NCI-H460 (cell line): ENCODE measurements at places on chromosomes 6 and 20. TPM values are rescaled to one million over a fixed set of nuclear protein-coding genes. Genes with fewer than 3 reads are reported as not detected.

The RPS18 gene
- 4,945 and 5,414 TPM in 2 replicates for total RNA-seq

The OXT gene
- not detected in 2 replicates for total RNA-seq

The SIRPB1 gene
- 0.05 and 0.20 TPM in 2 replicates for total RNA-seq

The FOXA2 gene
- not detected in 2 replicates for total RNA-seq

The NKX2-2 gene
- not detected in 2 replicates for total RNA-seq

The PRICKLE4 gene
- 0.40 and 1.2 TPM in 2 replicates for total RNA-seq
